Fibroblast of villous mesenchyme (primary cell): ENCODE measurements at places on chromosomes 13 and 19. TPM values are rescaled to one million over a fixed set of nuclear protein-coding genes. Genes with fewer than 3 reads are reported as not detected.

TMEM59L gene
- under 0.01 and 0.32 TPM in 2 replicates for total RNA-seq

RFPL4A gene
- not detected in 2 replicates for total RNA-seq

DNA sequence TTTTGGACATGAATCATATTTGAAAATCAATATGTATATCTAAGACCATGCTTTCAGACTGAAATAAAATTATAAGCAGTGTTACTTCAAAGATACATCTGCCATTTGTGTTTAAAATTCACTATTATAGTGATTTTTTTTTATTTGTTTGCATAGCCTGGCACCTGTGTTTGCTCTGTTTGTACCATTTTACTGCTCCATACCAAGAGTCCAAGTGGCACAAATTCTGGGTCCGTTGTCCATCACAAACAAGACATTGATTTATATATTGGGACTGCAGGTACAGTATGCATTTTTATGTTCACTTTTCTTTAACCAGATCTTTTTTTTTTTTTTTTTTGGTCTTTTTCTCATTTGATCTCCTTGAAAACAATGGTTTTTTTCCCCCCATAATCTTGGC lies 6.7 kb upstream of the GPR183 start:
- DNase-seq, result no peak

GRCh38 chr13:43698758-43699157 lies 88.0 kb downstream of the ENOX1 start:
- peak; percentile 78 for DNase-seq
